Esophagus mucosa (tissue), 1 donor: ENCODE measurements at places on chromosomes 5 and 9. TPM values are rescaled to one million over a fixed set of nuclear protein-coding genes. Genes with fewer than 3 reads are reported as not detected.

The WWC1 gene
- total RNA-seq: 18.5 TPM

The ESM1 gene
- not detected for total RNA-seq

The IRX4 gene
- total RNA-seq: 10.3 TPM

The IL9 gene
- not detected for total RNA-seq

The OSMR gene
- total RNA-seq: 23.1 TPM

The LHX2 gene
- total RNA-seq: not detected

The MSMP gene
- total RNA-seq: not detected

The MCIDAS gene
- 0.20 TPM for total RNA-seq

The PCDHB9 gene
- total RNA-seq: 0.48 TPM

The PRR16 gene
- 0.44 TPM for total RNA-seq

The FOXD4L6 gene
- total RNA-seq: not detected

The TBCA gene
- total RNA-seq: 132 TPM

The SPATA9 gene
- total RNA-seq: not detected

The NME5 gene
- 0.44 TPM for total RNA-seq

The SPOCK1 gene
- total RNA-seq: 0.48 TPM

The RLN2 gene
- not detected for total RNA-seq

The GHR gene
- total RNA-seq: 2.4 TPM

The STXBP1 gene
- total RNA-seq: 10.1 TPM

The MARCOL gene
- not detected for total RNA-seq

The PCDHB5 gene
- total RNA-seq: 0.40 TPM

The TMEM252 gene
- not detected for total RNA-seq

The GDA gene
- 0.52 TPM for total RNA-seq

The PALM2AKAP2 gene
- 0.88 TPM for total RNA-seq

The OTULINL gene
- 0.88 TPM for total RNA-seq

The P4HA2 gene
- 19.0 TPM for total RNA-seq

The ZNF474 gene
- total RNA-seq: not detected

The PRDM9 gene
- total RNA-seq: not detected

The SLC36A2 gene
- total RNA-seq: not detected

The CAMK2A gene
- 0.28 TPM for total RNA-seq

The THBS4 gene
- total RNA-seq: 0.16 TPM

The PDZD2 gene
- total RNA-seq: 20.8 TPM

The IFNA13 gene
- not detected for total RNA-seq

The PSD2 gene
- total RNA-seq: not detected

The CTXN3 gene
- total RNA-seq: 0.24 TPM

The EIF4E1B gene
- total RNA-seq: not detected

The FAM169A gene
- 1.5 TPM for total RNA-seq

The CENPH gene
- 9.8 TPM for total RNA-seq

The ZNF483 gene
- total RNA-seq: 0.36 TPM

The CNTNAP3 gene
- total RNA-seq: 8.5 TPM

The BTNL3 gene
- not detected for total RNA-seq

The SLC34A1 gene
- 0.60 TPM for total RNA-seq

The CCDC152 gene
- total RNA-seq: not detected

The SPATA6L gene
- 3.1 TPM for total RNA-seq

The AJM1 gene
- total RNA-seq: 1.1 TPM

The ADAMTS19 gene
- total RNA-seq: not detected

The PCDHGA3 gene
- 0.76 TPM for total RNA-seq

The FCN2 gene
- total RNA-seq: 0.16 TPM

The PCDHGC3 gene
- total RNA-seq: 38.8 TPM

The SIT1 gene
- 0.44 TPM for total RNA-seq

The TNFSF8 gene
- 0.20 TPM for total RNA-seq

The NDUFS6 gene
- total RNA-seq: 30.7 TPM

The SEMA6A gene
- total RNA-seq: 6.1 TPM

The C9orf152 gene
- total RNA-seq: 0.60 TPM
